Activated CD4-positive, alpha-beta T cell treated with anti-CD3 and anti-CD28 coated beads, Interleukin-2, amount 50 U/mL, for 48 hours (primary cell): ENCODE measurements at places on chromosomes 16 and 17.

GRCh38 chr17:44608727-44609435, 47.4 kb upstream of the MEIOC start:
- DNase-seq, result no peak

DNA sequence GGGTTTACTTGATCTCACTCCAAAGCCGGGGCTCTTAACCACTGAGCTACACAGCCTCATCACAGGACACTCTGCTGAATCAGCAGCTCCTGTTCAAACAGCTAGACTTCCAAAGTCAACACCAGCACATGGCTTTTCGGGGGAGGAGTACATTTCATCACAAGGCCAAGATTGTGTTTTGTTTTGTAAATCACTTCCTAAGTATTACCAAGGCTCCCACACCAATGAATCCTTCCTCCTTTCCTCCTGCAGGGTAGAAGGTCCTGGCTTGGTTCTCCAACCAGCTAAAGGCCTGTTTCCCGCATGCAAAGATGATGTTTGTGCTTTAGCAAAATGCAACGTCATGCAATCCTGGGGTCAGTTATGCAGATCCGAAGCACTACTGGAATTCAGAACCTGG, 152.5 kb downstream of the XYLT1 start:
- no peak for DNase-seq

- DNase-seq, result no peak
Measured at GRCh38 chr17:74070998-74071679, 132.3 kb upstream of the RPL38 start.

DNA sequence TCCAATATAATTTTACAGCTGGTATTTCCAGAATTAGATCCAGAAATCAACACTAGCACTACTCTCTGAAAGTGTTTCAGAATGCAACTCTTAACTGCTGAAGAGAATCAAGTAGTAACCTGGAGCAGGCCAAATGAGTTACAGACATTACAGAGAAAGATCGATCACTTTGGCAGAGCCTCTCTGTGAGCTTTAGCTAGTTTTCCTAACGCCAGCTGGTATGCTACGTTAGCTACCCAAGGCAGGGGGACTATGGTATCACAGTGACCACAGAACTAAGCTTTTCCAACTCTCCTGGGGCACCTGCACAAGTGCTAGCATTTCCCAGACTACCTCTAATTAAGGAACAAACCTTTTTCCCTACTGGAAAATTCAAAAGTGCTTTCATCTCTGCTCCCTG, 30.4 kb downstream of the TRAF4 start:
- no peak for DNase-seq

DNA sequence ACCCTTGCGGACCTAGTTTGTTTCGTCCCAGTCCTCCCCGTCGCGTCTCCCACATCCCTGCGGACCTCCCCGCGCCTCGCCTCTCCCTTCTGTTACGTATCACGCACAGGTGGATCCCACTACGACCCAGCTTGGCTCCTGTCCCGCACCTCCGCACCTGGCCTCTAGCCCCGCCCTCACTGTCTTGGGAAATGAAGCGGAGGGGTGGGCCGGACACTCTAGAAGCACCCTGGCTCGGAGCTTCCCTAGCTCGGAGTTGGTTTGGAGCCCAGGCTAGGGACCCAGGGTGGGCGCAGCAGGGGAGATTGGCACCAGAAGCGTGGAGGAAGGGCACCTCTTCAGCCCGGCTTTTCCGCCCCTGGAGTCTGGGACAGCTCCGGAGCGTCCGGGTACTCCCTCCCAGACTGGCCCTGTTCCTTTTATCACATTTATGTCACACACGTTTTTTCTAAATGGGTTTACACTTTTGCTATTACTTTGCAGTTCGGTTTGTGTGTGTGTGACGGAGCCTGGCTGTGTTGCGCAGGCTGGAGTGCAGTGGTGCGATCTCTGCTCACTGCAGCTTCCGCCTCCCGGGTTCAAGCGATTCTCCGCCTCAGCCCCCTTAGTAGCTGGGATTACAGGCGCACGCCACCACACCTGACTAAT, 1.4 kb upstream of the CEMP1 start:
- peak; percentile 66 for DNase-seq

GRCh38 chr16:988471-989353, 7.1 kb downstream of the SOX8 start:
- DNase-seq, result no peak

GRCh38 chr17:41967141-41967920, 736 bp downstream of the CNP start:
- DNase-seq, result peak; percentile 42

GRCh38 chr17:64580384-64581315, 73.9 kb downstream of the CEP95 start:
- peak; percentile 30 for DNase-seq

GRCh38 chr17:45284176-45285140, 22.6 kb upstream of the SPATA32 start:
- peak; percentile 55 for DNase-seq

GRCh38 chr16:84514295-84514873, 9.9 kb upstream of the MEAK7 start:
- DNase-seq, result no peak

- DNase-seq, result no peak
Measured at GRCh38 chr17:12403881-12404398, 261.8 kb upstream of the MYOCD start.
